Left renal pelvis (tissue), 4 donors: ENCODE measurements at places on chromosomes 16 and 17. TPM values are rescaled to one million over a fixed set of nuclear protein-coding genes. Genes with fewer than 3 reads are reported as not detected.

The ELMO3 gene
- 8.5 TPM for polyA plus RNA-seq

The ZNF205 gene
- 14.9 TPM for polyA plus RNA-seq

The ENPP7 gene
- 6.8 TPM for polyA plus RNA-seq

The NOS2 gene
- polyA plus RNA-seq: 1.6 TPM

The LITAF gene
- polyA plus RNA-seq: 113 TPM

The PSME3 gene
- 92.6 TPM for polyA plus RNA-seq

The GP1BA gene
- 0.83 TPM for polyA plus RNA-seq

The ACTG1 gene
- 2,973 TPM for polyA plus RNA-seq

The GINS2 gene
- 21.7 TPM for polyA plus RNA-seq

- DNase-seq: no peak
Observed at GRCh38 chr16:13697568-13697967, 222.4 kb upstream of the ERCC4 start.

DNA sequence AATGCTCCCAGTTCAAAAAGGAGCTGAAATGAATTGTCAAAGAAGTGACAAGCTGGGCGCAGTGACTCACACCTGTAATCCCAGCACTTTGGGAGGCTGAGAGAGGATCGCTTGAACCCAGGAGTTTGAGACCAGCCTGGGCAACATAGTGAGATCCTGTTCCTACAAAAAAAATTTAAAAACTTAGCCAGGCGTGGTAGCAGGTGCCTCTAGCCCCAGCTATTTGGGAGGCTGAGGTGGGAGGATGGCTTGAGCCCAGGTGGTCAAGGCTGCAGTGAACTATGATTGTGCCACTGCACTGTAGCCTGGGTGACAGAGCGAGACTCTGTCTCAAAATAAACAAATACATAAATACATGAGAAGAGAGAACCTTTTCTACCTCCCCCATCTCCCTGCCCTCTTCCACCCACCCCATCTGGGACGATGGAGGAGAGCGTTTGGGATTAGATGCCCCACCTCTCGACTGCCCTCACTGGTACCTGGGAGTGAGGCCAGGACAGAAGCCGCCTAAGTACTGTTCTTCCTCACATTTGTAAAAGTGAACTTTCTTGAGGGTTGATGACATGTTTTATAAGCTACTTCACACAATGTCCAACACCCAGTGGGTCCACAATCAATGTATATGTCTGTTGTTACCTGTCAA, 2.4 kb downstream of the IL4R start:
- DNase-seq: no peak

DNA sequence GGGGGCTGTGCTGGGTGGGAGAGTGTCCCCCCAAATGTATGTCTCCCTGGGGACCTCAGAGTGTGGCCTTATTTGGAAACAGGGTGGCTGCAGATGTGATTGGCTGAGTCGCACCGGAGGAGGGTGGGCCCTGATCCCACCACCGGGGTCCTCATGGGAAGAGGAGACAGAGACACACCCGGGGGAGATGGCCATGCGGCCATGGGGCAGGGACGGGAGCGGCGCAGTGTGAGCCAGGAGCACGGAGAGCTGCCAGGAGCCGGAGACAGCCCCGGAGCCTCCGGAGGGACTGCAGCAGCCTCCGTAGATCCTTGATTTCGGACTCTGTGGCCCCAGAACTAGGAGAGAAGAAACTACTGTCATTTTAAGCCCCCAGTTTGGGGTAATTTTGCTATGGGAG, 1.6 kb upstream of the CIBAR2 start:
- no peak for DNase-seq

DNA sequence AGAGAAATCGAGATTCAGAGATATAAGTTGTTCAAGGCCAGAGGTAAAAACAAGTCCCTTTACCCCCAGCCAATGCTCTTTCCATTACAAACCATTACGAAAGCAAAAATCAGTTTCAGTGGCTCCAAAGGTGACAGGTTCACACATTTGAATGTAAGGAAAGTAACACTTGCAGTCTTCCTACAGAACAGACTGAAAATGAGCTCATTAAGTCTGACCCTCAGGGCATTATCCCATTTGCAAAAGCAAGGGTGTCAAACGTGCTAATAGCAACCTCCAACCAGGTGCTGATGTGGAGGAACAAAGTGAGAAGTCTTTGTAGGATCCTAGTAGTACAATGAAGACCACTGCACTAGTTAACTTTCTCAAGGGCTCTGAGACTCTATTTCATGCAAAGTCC, 65.2 kb downstream of the XPO6 start:
- no peak for DNase-seq

DNA sequence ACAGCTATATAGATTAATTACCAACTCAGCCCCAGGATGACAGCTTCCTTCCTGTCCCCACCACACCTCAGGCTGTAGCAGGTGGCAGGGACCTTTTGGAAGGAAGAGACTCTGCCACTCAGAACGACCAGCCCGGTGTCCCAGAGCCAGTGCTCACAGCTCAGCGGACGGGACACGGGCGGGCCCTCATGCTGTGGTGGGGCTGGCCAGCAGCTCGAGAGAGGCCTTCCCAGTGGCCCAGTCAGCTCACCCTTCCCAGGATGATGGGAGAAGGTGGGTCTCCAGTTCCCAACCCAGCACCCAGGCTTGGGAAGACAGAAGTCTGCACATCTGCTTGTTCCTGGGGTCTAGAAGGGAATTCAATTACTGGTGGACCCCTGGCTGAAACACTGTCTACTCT, 10.5 kb downstream of the NUDT16L1 start:
- no peak for DNase-seq

DNA sequence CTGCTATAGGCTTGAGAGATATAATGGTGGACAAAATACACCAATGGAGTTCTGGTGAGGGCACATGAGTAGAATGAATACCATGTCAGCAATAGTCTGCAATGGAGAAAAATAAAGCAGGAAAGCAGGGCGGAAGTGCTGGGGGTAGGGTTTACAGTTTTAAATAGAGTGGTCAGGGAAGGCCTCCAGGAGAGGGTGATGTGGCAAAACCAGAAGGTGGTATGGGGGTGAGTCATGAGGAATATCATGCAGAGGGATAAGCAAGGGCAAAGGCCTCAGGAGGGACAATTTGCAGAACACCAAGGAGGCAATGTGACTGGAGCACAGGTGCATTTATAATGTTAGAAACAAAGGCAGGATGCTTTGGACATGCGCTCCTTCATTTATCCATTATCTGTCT, 102.0 kb downstream of the ITFG1 start:
- DNase-seq: no peak

- no peak for DNase-seq
Observed at GRCh38 chr16:286491-287297, 3.7 kb downstream of the PDIA2 start.

DNA sequence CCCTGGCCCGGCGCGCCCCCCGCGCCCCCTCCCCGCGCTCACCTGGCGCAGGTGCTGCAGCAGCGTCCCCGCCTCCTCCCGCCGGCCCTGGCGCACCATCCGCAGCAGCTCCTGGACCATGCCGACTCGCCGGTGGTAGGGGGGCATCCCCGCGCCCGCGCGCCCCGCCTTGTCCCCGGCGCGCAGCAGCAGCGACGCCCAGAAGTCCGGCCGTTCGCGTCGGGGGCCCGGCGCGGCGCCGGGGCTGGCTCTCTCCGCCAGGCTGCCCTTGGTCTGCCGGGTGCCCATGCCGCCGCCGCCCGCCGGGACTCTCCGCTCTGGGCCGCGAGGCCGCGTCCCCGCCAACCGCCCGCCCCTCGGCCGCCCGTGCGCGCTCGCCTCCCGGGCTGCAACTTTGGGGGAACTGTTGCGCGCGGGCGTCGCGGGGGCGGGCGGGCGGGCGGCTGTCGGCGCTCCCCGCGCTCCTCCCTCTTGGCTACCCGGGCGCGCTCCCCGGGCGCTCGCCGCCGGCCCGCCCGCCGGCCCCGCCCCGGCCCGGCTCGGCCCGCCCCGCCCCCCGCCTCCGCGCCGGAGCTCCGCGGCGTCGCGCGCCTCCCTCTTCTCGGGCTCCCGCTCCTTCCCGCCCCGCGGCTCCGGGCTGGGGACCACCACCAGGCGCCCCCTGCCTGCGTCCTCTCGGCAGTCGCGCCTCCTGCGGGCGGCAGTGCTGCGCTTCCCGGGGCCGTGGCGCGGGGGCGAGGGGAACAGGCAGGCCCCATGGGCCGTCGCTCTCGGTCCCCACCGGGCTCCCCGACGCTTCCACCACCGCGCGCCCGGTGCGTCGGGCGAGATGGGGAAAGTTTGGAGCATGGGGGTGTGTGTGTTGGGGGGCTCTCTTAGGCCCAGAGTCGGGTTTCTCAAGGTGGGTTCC, at the start of gene LRRC75A:
Gene LRRC75A (minus strand): TSS at position 491 of the 910 bp plus-strand sequence. CDS start 203 bp downstream, at position 288.
- no peak for DNase-seq

DNA sequence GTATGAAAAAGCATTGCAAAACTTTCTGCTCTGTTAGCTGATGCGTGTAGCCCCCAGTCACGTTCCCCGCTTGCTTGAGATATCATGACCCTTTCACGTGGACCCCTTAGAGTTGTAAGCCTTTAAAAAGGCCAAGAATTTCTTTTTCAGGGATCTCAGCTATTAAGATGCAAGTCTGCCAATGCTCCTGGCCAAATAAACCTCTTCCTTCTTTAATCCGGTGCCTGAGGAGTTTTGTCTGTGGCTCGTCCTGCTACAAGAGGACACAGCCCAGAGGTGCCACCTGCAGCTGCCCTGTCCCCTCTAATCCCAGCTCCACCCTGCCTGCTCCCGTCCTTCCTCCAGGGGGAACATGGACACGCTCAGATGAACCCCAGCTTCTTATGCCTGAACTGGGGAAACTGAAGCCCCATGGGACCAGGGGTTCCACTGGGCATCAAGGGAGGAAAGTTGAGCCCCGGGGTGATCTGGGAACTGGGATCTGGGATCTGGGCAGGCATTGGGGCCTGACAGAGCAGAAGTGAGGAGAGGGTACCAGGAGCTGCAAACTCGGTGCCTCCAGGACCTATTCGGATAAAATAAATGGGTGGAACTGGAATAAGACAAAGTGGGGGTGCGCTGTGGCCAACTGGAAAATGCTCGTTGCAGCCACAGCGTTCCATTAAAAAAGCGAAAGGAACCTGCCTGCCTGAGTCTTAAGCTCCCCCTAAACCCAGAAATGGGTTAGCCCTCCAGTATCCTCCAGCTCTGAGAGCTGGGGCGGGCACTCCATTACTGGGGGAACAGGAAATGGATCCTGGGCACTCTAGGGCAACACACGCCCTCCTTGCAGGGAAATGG, 19.7 kb downstream of the QPRT start:
- DNase-seq: no peak
